LNCaP clone FGC (cell line): ENCODE measurements at places on chromosomes 4 and X.

GRCh38 chr4:90542216-90542615 lies 415.0 kb downstream of the CCSER1 start:
- no peak for DNase-seq

GRCh38 chrX:130216320-130216719 lies 44.6 kb downstream of the RAB33A start:
- DNase-seq, result no peak

DNA sequence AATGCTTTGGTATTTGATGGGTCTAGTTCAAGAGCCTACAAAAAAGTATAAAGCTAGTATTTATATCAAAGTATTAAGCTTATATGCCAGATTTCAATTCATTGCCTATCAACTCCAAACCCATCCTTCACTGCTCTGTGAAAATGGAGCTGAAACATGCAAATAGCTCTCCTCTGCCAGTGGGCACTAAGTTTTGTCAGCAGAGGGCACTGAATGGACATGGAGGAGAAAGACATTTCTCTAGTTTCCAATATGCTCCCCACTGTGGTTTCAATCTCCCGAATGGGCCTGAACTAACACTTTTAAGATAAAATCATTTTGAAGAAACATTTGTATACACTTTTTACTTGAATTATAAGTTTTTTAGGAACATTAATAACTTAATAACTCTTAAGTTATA lies 12.4 kb downstream of the PPID start:
- DNase-seq, result no peak

GRCh38 chrX:56232221-56233082 lies at the start of gene KLF8:
KLF8 (plus strand) TSS chrX:56232356; CDS start chrX:56233335, 979 bp downstream.
- no peak for DNase-seq

GRCh38 chr4:183328832-183329231 lies 6.6 kb upstream of the CLDN24 start:
- DNase-seq, result no peak

DNA sequence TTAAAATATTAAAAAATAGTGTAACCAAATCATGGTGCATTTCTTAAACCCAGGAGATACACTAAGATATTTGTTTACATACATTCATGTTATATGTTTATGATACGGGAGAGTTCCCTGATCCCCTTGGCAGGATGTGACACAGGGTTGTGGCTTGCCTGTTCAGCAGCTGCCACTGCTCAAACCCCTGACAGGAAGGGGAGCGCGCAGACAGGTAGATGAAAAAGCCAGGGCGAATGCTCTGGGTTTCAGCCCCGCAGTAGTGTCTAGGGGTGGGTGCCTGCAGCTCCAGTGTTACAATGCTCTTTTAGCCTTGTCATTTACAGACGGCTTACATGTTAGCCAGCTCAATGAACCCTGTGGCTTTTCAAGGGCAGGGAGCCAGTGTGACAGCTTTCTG lies 1343.8 kb upstream of the IGFBP7 start:
- DNase-seq, result no peak

GRCh38 chrX:65928522-65928921 lies 111.4 kb downstream of the VSIG4 start:
- DNase-seq, result no peak

- no peak for DNase-seq
These were observed 51.9 kb upstream of the DHRSX start for GRCh38 chrX:2552621-2553201.

GRCh38 chrX:83469551-83469950 lies 38.5 kb upstream of the POU3F4 start:
- DNase-seq, result no peak

- no peak for DNase-seq
These were observed 151.3 kb upstream of the NUDT6 start for GRCh38 chr4:123073650-123074049.

- DNase-seq, result no peak
These were observed 390.1 kb downstream of the ANKRD50 start for GRCh38 chr4:124322234-124323065.

DNA sequence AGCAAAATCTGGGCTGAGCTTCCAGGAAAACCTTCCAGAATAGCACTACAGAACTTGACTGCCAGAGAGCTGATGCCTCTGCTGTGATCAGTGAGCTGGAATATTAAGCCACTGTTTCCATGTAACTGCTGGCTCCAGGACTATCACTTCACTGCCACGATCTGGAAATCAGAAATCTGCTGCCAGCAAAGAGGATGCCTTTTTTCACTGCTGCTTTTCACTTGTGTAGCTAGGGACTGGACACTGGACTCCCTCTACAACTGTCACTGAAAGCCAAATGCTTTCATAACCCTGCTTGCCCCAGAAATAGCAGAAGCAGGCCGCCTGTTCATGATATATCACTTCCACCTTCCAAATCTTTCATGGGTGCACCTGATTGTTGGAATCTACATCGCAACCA lies 9.4 kb upstream of the AP1S2 start:
- DNase-seq, result no peak

- no peak for DNase-seq
These were observed 203.0 kb downstream of the CENPC start for GRCh38 chr4:67342291-67342690.

DNA sequence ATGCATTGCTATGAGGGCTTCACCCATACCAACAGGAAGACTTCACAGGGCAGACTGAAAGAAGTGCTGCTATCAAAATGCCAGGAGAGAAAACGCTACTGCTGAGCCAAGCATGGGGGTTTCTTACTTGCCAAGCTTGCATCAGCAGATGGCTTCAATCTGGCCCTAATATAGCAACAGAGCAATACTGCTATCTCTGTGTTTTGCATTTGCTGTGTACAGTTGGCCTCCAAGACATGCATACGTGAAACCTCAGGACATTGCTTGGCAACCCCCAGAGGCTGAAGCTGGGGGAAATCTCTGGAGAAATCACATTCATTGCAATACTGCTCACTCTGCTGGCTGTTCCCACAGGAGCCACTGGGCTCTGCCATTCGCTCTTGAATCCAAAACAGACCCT lies 127.2 kb upstream of the GPC4 start:
- no peak for DNase-seq

DNA sequence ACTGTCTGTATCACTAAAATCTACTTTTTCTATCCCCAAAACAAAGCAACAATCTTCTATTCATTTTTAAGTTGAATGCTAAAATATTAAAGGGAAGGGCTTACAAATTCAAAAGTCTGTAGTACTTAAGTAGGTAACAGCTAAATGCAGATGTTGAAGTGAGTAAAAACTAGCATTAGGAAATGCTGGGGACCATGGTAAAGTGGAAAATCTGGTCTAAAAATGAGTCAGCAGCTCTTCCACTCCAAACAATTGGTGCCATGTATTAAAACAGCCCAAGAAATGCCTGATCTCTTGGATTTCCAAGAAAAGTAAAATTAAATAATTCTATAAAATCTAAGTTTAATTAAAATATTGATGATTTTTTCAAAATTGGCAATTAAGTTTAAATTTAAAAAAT lies 73.3 kb upstream of the PPP3CA start:
- no peak for DNase-seq

DNA sequence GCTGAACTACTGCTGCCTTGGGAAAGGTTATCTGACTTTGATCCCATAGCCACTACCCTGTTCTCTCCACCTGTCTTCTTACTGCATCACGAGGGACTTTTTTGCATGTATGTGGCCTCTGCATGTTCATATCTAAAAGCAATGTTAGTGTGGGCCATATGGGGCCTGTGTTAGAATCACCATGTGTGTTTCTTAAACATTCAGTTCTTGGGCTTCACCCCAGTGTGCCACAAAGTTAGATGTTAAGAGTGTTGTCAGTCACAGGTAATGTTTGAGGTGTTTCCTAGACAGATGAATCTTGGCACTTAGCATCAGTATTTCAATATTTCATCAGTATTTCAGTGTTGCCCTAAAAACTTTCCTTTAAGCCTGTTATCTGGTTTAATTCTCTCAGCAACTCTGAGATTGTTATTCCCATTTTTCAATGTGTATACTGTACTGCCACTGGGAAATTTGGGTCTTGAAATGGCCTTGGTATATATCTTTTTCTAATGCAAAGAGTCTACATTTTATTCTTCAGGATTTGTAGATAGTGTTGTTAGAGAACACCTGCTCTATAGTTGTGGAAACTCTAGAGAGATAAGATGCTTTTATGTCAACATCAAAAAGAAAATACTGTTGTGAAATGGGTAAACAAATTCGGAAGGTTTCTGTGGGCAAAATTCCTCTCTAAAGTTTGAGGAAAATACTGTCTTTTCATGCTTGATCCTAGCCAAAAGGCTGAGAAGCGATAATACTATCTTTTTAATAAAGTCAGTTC lies 259.7 kb downstream of the BMPR1B start:
- DNase-seq, result no peak

GRCh38 chr4:1321486-1321885 lies 25.5 kb upstream of the UVSSA start:
- DNase-seq, result no peak

DNA sequence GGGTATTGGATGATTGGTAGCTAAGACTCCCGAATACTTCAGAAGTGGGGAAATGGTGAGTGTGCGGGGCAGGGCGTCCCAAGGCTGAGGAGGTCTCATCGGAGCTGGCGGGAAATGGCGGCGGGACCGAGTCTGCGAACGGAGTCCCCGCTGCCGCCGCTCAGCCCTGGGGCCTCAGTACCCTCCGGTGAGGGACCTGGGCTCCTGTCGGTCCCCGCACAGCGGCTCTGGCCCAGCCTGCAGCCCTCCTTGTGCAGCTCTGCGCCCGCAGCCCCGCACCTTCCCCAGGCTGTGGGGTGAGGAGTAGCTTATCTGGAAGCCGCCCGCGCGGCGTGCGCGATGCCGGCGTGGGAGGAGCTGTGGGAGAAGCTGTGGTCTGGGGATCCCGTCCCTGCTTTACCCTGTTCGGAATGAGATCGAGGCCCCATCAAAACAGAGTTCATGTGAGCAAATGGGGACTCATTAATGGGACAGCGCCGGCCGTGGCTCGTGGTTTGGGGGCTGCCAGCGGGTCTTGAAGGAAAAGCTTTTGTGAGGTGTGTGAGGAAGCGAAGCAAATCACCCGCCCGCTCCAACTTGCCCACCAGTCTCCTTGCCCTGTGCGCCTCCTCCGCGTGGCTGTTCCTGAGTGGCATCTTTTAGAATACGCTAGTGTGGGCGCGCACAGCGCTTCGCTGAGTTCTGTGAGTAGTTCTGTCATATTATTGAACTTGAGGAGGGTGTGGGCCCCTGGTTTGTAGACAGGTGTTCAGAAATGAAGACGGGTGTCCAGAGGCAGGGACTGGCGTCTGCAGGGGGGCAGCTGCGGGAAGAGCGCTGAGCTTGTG lies 531 bp downstream of the ZNF141 start:
- no peak for DNase-seq

GRCh38 chrX:81377329-81377728 lies 175.4 kb downstream of the SH3BGRL start:
- DNase-seq, result no peak

GRCh38 chr4:79904331-79904730 lies 168.7 kb downstream of the ANTXR2 start:
- DNase-seq, result no peak

DNA sequence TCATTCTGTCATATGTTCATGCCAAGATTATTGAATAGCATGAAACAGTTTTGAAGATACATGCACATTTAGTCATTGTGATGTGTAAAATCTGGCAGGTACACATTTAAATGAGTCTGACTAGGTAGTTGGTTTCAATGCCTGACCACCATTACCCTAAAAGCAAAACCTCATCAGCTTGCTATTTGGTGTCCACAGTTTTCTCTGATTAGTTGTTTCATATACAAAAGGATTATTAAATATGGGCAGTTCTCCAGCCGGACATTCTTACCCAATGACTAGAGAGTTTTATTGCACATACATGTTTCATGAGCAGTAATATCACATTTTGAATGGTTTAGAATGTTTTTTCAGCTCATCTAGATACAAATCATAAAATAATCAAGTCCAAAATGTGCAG lies 23.7 kb downstream of the DCHS2 start:
- no peak for DNase-seq

GRCh38 chr4:109729117-109729717 lies 653 bp downstream of the PLA2G12A start:
- no peak for DNase-seq

DNA sequence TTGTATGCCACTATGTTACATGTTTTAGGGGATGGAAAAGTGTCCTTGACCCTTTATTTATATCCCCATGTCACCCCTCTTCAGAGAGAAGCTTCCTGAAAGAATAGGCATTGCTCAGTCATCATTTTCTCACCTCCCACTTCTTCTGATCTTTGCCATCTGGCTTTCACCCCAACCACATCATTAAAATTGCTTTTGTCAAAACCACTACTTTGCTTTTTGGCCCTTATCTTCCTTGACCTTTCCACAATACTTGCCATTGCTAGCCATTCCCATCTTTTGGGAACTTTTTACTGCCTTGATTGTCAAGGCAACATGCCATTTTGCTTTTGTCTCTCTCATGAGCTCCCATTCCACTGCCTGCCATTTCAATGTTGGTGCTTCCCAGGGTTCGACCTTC lies 14.9 kb upstream of the FAM9B start:
- no peak for DNase-seq

DNA sequence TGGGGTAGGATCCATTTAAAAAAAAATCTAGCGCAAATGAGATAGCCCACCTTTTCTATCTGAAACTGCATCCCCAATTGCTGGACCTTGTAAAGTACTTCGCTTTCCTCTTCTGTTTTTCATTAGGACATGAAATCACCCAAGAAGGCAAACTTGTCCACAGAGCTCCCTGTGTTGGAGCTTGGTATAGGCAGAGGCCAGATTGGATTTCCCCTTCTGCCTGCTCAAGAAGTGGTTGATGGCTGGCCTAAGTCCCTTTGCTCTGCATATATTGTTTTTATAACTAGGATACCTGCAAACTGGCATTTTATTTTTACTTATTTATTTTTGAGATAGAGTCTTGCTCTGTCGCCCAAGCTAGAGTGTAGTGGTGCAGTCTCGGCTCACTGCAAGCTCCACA lies 28.4 kb downstream of the RNF4 start:
- DNase-seq, result no peak

DNA sequence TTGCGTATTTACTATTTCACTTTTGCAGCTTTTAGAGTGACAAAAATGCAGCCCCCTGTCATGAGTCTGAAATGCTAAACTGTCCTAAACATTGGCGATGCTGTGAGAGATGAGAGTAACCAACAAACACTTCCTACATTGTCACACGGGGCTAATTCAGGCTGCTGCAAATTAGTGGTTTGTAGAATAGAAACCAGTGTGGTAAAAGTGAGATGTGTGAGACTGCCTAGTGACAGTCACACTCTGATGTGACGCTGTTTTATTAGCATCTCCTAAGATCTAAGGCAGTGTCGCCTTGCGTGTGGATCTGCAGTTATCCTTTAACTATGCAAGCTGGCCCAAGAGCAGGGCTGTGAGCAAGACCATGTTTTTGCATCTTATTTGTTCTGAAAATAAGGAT lies 800.2 kb upstream of the TENM3 start:
- no peak for DNase-seq

- no peak for DNase-seq
These were observed 1666.4 kb upstream of the IGFBP7 start for GRCh38 chr4:58776627-58777026.
